AG09309 (cell line): ENCODE measurements at places on chromosomes 13 and 19.

GRCh38 chr19:29665215-29665825 is at the start of gene PLEKHF1:
Gene PLEKHF1 (plus strand): TSS chr19:29665461. CDS start chr19:29673840, 8,379 bp downstream.
- DNase-seq = no peak

DNA sequence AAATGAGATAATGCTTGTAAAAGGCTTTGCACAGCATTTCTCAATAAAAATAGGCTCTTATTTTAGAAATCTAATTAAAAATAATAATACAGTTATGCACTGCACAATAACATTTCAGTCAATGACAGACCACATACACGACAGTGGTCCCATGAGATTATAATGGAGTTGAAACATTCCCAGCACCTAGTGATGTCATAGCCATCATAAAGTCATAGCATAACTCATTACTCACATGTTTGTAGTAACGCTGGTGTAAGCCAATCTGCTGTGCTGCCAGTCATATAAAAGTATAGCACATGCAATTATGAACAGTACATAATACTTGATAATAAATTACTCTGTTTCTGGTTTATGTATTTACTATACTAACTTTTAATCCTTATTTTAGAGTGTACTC is 12.7 kb upstream of the SERPINE3 start:
- no peak for DNase-seq

DNA sequence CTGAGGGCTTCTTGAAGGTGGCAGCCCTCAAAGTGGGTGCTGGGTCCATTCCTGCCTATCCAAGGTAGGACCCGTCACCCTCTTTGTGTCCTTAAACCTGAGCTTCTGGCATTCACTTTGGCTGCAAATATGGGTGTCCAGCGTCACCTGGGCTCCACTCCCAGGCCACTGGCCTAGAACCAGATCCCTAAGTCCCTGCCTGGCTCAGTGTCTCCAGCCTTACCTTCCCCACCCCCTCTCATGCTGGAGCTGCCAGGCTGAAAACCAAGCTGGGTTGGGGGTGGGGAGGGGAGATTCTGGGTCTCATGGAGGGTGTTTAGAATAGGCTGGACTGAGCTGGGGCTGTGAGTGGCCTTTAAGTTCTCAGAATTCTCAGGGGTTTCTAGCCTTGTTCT is 12.4 kb downstream of the PDE4A start:
- no peak for DNase-seq

GRCh38 chr13:101773062-101773461 is 320.6 kb downstream of the ITGBL1 start:
- DNase-seq = no peak

GRCh38 chr19:45391346-45391745 is 13.5 kb downstream of the PPP1R13L start:
- DNase-seq = no peak

- no peak for DNase-seq
These were observed 31.2 kb downstream of the CLEC17A start for GRCh38 chr19:14614099-14614412.

DNA sequence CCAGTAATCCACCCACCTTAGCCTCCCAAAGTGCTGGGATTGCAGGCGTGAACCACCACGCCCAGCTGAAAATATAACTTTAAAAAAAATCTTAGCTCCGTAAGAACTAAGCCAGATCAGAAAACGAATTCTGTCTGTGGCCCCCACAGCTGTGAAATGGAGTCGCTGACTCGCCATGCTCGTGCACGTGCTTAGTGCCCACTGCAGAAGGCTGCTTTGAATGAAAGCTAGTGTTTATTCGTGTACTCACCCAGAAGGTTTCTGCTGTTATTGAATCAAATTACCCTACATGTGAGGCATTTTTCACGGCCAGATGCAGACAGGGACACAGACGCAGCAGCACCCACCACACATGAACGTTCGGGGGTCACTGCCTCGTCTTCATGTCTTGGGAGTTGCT is 61.7 kb upstream of the F7 start:
- no peak for DNase-seq

DNA sequence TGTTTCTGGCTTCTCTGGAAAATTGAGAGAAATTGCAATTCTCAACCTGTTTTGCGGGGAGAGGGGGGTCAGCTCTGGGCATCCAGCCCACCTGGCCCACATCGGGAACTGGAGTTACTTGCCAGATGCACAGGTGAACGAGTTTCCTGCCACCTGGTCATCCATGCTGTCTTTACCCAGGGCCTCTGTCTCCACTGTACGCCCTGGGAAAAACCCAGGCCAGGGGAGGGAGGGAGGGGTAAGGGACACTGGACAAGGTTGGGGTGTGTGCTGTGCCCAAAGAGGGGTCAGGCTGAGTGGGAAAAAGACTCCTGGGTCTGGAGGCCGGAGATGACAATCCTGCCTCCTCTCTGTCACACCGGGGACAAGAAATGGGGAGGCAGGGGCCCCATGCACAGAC is 307.6 kb downstream of the ZNF536 start:
- DNase-seq = no peak

GRCh38 chr19:32971012-32971595 is 654 bp downstream of the CEP89 start:
- no peak for DNase-seq

DNA sequence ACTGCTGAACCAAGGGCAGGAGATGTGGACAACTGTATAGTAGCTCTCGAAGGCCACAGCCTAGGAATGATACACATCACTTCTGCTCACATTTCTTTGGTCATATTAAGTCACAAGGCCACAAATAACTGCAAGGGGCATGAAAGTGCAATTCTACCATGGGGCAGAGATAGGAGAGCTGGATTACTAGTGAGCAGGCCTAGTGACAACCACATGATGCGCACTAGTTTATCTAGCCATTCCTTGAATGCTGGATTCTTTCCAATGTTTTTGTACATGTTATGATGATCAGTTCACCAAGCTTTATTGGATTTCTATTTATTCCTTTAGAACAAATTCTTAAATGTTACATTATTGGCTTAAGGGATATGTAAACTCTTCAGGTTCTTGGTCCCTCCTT is 100.7 kb downstream of the MIPEP start:
- no peak for DNase-seq

DNA sequence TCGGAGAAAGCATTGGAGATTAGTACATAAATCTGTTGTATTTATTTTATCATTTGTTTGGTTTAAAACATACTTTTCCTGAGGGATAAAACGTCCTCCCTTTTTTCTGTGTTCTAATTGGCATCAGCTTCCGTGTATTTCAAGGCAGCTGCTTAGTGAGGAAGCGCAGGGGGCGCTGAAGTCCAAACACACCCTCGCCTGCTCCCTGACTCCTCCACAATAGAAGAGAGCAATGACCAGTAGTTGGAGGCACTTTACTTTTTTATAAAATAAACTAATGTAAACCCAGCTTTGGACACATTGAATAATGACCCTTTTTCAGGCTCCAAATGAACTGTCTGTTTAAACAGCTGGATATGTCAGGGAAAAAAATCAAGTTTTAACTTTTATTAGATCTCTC is 79.9 kb downstream of the RNASEH2B start:
- DNase-seq = no peak

DNA sequence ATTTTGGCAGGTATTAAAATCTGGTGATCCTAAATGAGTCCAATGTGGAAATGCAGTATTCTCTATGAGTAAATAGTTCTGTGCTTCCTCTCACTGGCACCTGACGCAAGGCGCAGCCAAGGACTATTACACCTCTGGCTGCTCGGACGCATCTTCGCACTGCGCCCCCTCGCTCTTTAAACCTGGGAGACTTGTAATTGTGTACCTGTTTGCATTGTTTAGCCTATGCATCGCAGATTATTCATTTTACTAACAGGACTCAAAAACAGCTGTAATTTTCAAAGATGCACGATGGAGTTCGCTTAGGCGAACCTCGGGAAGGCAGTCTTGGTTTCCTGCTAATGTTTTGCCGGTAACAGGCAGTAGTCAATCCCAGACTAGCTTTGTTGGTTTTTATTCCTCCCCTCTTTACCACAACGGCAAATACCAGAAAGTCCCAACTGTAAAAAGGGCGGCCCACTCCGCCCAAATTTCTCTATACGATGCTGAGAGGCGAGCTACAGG is 113.2 kb downstream of the KCNRG start:
- no peak for DNase-seq

GRCh38 chr19:4144666-4145249 is 8.7 kb upstream of the CREB3L3 start:
- DNase-seq = no peak

- DNase-seq = no peak
These were observed 9.6 kb downstream of the C19orf25 start for GRCh38 chr19:1469255-1470054.

DNA sequence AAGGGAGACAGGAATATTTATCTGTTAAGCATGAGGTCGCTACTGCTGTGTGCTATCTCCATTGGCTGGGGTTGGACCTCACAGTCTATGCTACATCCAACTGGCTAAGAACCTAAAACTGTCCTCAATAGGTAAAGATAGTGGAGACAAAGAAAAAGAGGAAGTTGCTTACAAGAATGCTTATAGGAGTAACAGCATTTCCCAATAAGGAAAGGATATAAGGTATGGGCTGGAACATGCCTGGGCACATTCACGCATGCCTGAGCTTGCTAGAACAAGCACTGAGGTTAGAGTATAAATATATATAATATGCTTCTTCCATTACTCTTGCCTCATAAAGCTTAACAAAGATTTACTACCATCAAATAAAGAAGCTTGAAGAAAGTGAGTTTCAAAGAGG is 47.9 kb upstream of the CEACAM21 start:
- DNase-seq = no peak

DNA sequence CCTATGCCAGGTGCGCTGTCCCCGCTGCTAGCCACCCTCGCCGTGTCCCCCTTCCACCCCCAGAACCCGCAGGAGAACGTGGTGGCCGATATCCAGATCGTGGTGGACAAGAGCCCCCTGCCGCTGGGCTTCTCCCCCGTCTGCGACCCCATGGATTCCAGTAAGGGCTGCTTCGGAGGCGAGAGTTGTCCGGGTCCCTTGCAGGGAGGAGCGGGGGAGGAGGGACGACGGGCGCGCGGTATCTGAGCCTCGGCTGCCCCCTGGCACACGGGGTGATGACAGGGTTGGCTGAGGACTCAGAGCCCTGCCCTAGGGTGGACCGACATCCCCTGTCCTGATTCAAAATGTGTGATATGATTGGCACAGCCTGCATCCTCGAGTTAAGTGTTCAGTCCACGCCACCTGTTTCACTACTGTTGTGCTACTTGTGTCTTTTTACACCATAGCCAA is 653 bp downstream of the MVB12A start:
- DNase-seq = no peak

GRCh38 chr19:17294051-17294891 is 9.0 kb downstream of the ABHD8 start:
- no peak for DNase-seq

- DNase-seq = no peak
These were observed 287.5 kb downstream of the ATP8A2 start for GRCh38 chr13:25659091-25659795.

DNA sequence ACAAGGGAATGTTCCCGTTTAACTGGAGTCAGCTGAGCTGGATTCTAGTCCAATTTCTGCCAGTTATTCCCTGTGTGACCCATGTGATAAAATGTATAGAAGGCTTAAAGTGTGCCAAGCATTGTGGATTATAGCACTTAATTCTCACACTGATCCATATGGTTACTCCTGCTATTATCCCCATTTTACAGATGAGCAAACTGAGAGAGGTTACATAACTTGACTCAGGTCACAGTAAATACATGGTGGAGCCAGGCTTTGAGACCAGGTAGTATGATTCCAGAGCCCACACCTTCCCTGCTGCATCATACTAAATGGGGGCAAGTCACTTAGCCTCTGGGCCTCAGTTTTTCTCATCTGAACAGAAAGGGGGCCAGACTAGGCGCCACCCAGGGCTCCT is 2.0 kb upstream of the DHRS12 start:
- DNase-seq = no peak

DNA sequence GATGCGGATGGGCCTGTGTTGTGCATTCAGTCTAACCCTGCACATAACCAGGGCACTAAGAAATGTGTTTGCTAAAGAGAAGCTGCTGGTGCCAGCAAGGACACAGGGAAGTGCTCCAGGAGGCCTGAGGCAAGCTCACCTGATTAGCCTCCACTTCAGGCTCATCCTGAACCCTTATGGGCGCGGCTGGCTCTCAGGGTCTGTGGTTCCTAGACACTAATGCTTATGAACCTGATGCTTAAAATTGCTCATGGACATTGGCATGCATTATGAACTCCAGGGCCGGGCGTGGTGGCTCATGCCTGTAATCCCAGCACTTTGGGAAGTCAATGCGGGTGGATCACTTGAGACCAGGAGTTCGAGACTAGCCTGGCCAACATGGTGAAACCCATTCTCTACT is 34.3 kb downstream of the SERP2 start:
- no peak for DNase-seq

DNA sequence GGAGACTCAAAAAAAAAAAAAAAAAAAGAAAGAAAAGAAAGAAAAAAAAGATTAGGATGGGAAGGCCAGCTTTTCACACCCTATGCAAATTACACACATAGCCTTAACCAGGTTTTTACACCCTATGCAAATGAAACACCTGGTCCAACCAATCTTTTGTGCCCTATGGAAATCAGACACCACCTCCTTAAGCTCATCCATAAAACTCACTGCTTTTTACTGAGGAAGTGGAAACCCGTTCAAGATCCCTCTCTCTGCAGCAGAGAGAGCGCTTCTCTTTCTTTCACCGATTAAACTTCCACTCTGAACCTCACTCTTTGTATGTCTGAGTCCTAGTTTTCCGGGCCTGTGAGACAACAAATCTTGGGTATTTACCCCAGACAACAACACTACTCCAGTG is 25.3 kb upstream of the HOMER3 start:
- no peak for DNase-seq

- no peak for DNase-seq
These were observed 251.3 kb upstream of the ATXN8OS start for GRCh38 chr13:69856331-69856730.

DNA sequence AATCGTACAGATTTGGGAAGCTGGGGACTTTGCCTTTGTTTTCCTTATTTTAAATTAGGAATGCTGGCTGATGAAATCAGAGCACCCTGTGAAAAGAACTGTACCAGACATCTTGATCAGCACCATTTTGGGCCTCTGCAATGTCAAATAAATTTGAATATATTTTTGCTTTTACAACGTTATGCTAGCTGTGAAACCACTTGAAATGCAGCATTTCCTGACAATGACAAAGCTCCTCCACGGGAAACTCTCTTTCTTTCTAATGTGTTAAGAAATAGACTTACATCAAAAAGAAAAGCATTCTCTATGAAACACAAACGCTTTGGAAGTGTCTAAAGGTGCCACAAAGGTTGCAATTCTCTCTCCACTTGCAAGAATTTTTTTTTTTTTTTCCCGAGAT is 47.1 kb upstream of the MAP3K10 start:
- DNase-seq = no peak

- no peak for DNase-seq
These were observed 143.9 kb upstream of the ZNF536 start for GRCh38 chr19:30228113-30228834.
